ENCODE measurements at places on chromosomes 16 and 17.

DNA sequence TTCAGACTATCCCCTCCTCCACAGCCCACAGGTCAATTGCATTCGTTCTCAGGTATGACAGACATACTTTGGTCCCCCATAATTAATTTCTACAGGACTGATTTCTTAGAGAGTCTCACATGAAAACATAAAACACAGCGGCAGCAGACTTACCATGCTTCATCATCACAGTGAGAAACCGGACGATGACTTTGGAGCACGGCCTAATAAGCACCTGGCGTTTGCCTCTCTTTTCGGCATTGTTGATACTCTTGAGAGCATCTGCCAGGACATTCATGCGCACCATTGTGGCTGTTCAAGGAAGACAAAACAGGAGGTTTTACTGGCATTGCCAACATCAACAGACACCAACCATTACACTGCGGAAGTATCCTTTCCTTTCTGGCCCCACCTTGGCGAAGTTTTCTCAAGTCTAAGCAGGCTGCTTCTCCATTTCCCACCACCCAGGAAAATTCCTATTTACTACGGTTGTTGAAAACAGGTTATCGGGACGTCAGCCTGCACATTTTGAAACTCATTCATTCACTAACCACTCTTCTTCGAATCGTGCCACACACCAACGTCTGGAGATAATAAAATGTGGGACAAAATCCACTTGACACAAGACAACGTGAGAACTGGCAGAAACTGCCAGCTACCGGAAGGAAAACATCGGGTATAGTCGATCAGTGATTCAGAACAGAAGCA lies 1.2 kb downstream of the RPS15A start:
- no peak for DNase-seq

DNA sequence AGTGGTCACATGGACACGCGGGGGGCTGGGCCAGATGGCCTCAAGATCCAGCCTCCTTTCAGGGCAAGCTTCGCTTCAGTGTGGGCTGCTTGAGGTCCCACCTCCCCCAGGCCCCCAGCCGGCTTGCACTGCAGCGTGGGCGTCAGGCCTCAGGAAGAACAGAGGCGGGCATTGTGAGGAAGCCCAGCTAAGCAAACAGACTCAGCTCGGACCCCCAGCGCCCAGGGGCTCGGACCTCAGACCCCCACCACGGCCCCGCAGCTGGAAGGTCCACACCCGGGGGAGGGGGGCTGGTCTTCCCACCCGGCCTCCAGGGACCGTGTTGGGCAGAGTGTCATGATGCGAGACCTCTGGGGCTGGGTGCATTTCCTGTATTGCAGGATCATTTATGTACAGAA lies 24.7 kb upstream of the ZNF469 start:
- no peak for DNase-seq

DNA sequence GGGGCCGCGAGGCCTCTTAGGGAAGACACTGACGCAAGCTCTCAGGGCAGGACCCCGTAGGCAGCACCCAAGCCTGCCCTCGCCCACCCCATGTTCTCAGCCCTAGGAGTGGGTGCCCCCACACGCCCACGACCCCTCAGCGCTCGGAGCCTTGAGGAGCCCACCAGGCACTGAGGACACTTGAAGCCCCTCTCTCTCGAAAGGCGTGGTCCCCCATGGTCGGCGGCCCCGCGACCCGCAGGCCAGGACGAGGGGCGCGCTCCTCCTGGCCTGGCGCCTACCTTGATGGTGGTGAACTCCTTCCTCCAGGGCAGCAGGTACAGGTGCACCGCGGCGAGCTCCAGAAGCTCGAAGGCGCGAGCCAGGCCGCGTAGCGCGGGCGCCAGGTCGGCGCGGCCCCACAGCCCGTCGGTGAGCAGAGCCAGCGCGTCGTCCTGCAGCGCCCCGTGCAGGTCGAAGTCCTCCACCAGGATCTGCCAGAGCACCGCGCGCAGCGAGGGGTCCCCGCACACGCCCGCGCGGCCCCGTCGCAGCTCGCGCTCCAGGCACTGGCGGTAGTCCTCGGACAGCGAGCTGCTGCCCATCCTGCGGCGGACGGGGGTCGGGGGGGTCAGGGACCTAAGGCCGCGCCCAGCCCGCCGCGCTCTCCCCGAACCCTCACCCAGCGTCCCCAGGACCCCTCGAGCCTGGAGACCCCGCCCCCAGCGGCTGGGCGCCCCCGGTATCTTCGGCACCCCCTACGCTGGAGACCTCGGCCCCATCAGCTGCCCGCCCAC lies 668 bp downstream of the SPATA2L start:
- DNase-seq = no peak

- peak; percentile 83 for DNase-seq
Observed at GRCh38 chr16:21301168-21301894, 23.2 kb upstream of the CRYM start.

- DNase-seq = no peak
Observed at GRCh38 chr17:36629252-36629847, 28.0 kb downstream of the MRM1 start.

DNA sequence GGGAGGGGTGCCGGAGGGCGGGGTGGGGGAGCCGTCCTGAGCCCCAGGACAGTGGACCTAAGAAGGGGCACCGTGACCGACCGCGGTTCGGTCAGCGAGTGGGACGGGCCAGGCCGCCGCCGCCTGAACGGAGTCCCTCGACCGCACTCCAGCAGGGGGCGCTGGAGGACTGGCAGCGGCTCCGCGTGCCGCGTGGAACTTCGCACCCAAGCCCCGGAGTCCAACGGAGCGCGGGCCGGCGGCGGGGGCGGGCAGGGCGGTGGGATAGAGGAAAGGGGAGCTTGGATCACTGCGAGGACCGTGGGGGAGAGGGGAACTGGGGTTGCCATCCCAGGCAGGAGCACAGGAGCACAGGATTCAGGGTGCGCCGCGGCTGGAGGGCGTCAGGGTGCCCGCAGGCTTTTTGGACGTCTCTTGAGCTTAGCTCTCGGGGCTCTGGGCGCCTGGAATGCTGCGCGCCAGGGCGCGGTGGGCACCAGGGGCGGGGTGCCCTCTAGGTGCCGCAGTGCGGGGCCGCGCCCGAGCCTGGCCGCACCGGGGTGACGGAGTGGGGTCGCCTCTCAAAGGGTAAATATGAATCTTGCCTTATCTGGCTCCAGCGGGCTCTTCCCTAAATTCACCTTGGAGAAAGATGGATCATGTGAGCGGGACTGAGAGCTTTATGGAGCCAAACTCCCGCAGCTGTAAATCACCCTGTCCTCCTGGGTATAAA lies 379 bp upstream of the OTOP2 start:
- no peak for DNase-seq

DNA sequence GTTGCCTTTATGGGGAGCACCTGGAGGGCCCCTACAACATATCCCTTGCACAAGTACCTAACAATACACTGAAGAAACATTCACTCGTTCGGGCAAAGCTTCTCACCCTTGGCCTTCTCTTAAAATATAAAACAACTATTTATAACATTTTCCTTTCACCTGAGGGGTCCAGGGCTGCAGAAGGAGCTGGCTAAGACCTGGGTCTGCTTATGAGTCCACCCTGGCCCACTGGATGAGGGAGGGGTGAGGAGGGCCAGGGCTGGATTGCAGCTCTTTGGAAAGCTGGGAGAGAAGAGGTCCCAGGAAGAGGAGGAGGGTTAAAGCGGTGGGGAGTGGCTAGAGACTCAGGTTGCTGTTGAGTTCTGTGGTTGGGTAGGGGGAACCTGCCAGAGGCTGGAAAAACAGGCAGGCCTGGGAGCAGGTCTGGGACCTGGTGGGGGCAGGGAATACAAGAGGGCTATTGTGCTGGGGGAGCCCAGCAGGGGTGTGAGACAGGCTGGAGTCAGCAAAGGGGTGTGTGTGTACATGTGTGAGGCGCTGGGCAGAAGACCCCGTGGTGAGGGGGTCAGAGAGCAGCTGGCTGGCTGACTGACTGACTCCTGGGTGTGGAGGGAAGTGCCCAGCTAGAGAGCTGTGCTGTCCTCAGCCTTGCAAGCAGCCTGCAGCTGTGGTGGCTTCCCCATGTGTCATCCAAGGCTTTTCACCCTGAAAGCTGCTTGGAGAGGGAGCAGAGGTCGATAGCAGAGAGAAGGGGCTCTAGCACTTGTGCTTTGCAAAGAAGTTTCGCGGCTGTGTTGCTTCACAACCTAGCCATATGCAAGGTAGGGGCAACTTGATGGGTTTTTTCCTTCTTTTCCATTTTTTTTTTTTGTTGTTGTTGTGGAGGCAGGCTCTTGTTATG lies 10.2 kb upstream of the MRC2 start:
- DNase-seq = no peak

DNA sequence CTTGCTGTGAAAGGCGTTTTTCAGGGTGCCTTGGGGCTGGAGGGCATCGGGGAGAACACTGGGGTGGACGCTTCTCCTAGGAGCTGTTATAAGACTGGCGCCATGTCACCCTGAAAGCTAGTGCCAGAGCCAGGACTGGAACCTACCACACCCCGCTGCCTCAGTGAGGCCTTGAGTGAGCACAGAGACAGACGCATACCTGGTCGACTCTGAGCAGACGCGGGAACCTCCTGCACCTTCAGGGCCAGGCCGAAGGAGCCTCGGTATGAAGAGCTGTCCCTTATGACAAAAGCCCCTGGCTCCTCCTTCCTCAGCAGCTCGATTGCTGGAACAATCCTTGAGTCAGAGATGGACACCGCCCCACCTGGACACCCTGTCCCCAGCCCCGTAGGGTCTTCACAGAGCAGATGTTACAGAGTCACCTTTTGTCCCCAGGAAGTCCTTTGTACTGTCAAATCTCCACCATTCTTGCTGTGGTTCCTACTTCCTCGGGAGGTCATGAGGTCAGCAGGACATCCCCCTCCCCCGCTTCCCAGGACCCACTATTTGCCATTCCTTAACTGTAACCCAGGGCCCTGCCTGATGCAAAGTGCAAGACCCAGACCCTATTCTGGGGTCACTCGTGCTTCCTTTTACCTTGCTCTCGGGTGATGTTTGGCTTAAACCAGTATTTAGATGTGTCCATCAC lies 17.0 kb downstream of the TNS4 start:
- DNase-seq = no peak

GRCh38 chr17:70562137-70562536 lies 392.8 kb downstream of the KCNJ2 start:
- DNase-seq = no peak

DNA sequence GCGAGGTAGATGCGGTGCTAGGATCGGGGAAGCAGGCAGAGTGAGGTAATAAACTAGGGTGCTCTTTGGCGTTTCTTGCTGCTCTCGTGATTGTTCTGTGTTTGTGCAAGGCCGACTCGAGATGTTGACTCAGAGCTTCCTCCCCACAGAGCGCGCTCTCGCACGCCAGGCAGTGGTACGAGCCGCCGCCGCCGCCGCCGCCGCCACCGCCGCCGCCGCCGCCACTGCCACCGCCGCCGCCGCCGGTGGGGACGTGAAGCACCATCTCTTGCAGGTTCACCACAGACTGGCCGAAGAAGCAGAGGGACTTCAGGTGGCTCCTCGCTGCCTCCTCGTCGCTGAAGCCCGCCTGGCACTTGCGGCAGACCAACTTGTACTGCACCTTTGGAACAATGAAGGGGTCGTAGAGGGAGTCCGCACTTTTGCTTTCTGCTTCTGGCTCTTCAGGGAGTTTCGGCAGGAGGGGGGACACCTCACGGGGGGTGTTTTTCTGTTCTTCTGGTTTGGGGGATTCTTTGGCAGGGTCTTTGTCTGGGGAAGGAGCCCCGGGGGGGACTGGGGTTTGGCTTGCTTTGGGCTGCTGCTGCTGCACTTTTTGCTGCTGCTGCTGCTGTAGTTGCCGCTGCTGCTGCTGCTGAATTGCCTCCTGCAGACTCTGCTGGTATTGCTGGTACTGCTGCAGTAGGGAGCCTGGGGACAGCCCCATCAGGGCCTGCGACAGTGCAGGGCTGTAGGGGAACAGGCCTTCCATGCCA lies 260.2 kb downstream of the ZFHX3 start:
- no peak for DNase-seq

GRCh38 chr16:88345031-88345720 lies 37.6 kb upstream of the ZNF469 start:
- DNase-seq = no peak

DNA sequence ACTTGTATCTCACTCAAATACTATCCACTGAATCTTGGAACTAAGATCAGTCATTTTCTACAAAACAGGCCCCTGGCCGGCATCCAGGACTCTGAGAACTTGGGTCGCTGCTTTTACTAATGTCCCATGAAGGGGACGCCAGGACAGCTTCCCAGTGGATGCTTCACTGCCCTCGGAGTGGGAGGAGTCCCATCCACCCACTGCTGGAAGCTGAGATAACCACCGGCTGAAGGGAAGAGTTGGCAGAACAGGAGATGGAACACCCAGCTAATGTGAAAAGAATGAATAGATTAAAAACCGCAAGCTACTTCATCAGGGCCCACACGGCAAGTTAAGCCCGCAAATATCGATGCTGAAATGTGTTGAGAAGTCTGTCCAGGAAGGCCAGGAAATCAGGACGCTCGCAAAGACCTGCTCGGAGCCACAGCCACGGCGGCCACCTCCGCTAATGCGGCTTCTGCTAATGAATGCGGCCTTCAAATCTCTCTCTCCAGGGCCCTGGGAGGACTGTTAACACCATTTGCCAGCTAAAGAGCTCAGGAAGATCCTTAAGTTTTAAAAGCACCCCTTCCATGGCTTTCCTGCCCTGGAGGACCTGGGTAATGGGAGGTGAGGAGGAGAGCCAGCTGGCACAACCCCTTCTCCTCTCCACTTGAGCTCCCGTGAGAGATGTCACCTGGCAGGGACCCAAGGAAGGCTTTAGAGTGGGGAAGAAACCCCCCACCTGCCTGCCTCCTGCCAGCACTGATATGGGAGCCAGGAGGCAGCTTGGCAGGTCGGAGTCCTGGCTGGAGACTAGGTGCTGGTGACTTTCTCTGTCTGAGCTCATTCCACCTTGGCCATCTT lies 226.6 kb upstream of the RPL38 start:
- DNase-seq = no peak

DNA sequence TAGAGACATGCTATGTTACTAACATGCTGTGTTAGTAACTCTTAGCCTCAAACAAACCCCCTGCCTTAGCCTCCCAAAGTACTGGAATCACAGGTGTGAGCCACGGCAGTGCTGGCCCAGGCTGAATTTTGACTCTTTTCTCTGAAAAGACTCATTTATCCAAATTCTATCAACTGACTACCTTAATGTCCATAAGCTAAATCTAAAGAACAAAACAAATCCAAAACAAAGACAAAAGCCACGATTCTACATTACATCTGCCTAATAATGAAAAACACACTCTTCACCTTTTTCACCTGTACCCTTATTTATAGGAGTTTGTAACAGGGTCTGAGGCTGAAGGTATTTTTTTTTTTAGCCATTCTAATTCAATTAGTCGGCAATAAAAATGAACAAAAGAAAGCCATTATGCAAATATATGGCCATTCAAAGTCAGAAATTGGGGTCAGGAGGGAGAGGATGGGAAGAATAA lies 432.5 kb downstream of the RBFOX1 start:
- no peak for DNase-seq

DNA sequence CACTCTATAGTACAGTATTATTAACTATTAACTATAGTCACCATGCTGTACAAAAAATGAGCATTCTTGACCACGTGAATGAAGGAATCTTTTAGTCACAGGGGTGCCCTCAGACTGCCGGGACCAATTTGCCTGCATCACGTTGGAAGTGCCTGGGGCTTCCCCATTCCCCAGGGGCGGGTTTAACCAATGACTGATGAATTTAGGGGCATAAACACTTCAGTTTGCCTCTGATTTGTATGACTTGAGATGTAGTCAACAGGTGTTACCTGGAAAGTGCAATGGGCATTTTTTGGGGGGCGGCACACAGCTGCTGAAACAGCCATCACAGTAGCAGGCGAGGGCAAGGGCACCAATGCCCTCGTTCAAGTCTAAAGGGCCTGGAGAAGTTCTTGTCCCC lies 8.7 kb upstream of the PYY start:
- DNase-seq = no peak
